ENCODE measurements at places on chromosomes 3 and 15. TPM values are rescaled to one million over a fixed set of nuclear protein-coding genes. Genes with fewer than 3 reads are reported as not detected.

The KBTBD8 gene
- 6.0 TPM for total RNA-seq

The PCSK6 gene
- 0.07 TPM for total RNA-seq

The GOLGA8N gene
- 3.0 TPM for total RNA-seq

The LRRC58 gene
- 41.9 TPM for total RNA-seq

The TPM1 gene
- 180 TPM for total RNA-seq

The LNP1 gene
- total RNA-seq = 2.2 TPM

The PPM1L gene
- total RNA-seq = 4.5 TPM

The CDC25A gene
- total RNA-seq = 25.3 TPM

The ADAMTS9 gene
- total RNA-seq = 392 TPM

The ACKR4 gene
- 4.0 TPM for total RNA-seq

The GOLGA6D gene
- not detected for total RNA-seq

The TM4SF1 gene
- 906 TPM for total RNA-seq

The SLITRK3 gene
- total RNA-seq = not detected

The SNTN gene
- not detected for total RNA-seq

The CADM2 gene
- 0.07 TPM for total RNA-seq

The KNG1 gene
- total RNA-seq = not detected

The LPCAT4 gene
- 13.6 TPM for total RNA-seq

The ZPLD1 gene
- not detected for total RNA-seq

The DNAJC13 gene
- 134 TPM for total RNA-seq

The GOLGA8H gene
- 1.4 TPM for total RNA-seq

The MORC1 gene
- total RNA-seq = not detected

The C3orf20 gene
- total RNA-seq = 0.07 TPM

The GCHFR gene
- total RNA-seq = 4.5 TPM

The PSTPIP1 gene
- 1.9 TPM for total RNA-seq

The ESYT3 gene
- total RNA-seq = 0.07 TPM

The GNAT1 gene
- total RNA-seq = not detected

The POLQ gene
- 15.7 TPM for total RNA-seq

The GADL1 gene
- total RNA-seq = 1.1 TPM

The PRRT3 gene
- 1.3 TPM for total RNA-seq

The RPP25 gene
- total RNA-seq = 16.2 TPM

The ZNF80 gene
- total RNA-seq = not detected

The PRR20G gene
- total RNA-seq = not detected

The GATA2 gene
- total RNA-seq = 38.3 TPM

The SLC35G2 gene
- 21.9 TPM for total RNA-seq

The PP2D1 gene
- not detected for total RNA-seq

The KY gene
- not detected for total RNA-seq

The MKRN3 gene
- 0.79 TPM for total RNA-seq

The SLC22A13 gene
- total RNA-seq = 0.22 TPM

The PLA2G4D gene
- not detected for total RNA-seq

The MYL3 gene
- not detected for total RNA-seq

The CSPG5 gene
- total RNA-seq = 0.79 TPM

The TAGLN3 gene
- not detected for total RNA-seq

The SCG5 gene
- total RNA-seq = 0.29 TPM

The NCKIPSD gene
- total RNA-seq = 10.9 TPM

The BNC1 gene
- 12.8 TPM for total RNA-seq

The ZKSCAN7 gene
- 0.66 TPM for total RNA-seq

The PAQR5 gene
- total RNA-seq = not detected

The KCNH8 gene
- under 0.01 TPM for total RNA-seq

The MAP2K1 gene
- 80.6 TPM for total RNA-seq

The SNX22 gene
- 1.5 TPM for total RNA-seq

The TMCO5A gene
- total RNA-seq = not detected

The MAP1A gene
- 2.3 TPM for total RNA-seq

The TLR9 gene
- total RNA-seq = under 0.01 TPM

The GOLGA8R gene
- 1.3 TPM for total RNA-seq

The CAND2 gene
- total RNA-seq = 1.6 TPM

The STAB1 gene
- 215 TPM for total RNA-seq

All from thoracic aorta endothelial cell (primary cell).